WTC11 (cell line): ENCODE measurements at places on chromosomes 16 and 17.
A peak's percentile ranks its signal among the peaks of the same experiment; 100 is the strongest.

GRCh38 chr16:63422715-63423114, 1386.5 kb upstream of the CDH8 start:
- DNase-seq, result no peak

GRCh38 chr17:44220213-44221083, 973 bp upstream of the UBTF start:
- peak; percentile 52 for DNase-seq

DNA sequence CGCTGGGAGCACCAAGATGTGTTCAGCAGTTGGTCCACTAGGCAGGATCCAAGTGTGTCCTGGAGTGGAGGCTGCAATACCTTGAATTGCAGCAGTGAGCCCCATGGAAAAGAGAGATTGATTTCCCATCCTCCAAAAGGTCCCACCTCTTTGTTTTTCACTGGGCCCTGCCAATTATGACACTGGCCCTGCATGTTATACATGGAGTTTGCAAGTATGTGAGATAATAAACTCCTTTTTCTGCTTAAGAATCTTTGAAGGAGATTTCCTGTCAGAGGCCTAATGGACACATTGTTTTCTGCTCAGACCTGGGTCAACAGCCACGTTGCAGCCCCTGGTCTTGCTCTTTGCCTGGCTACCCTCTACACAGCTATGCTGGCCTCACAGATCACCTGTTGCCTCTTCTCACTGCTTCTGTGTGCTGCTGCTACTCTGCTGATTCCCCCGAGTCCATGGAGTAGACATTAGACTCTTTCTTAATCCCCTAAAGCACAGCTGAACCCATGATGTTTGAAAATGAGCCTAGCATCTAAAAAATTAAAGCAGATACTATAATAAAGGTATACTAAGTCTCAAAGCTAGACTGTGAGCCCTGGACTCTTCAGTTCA, 341.9 kb upstream of the CDH11 start:
- DNase-seq, result no peak

- DNase-seq, result no peak
Measured at GRCh38 chr17:78318843-78319242, 41.0 kb downstream of the SOCS3 start.

GRCh38 chr17:43467981-43468581, 15.7 kb upstream of the DHX8 start:
- DNase-seq, result no peak
